ENCODE measurements at places on chromosomes 5 and 9.

GRCh38 chr5:6899221-6899620 lies 186.0 kb downstream of the TENT4A start:
- no peak for DNase-seq

DNA sequence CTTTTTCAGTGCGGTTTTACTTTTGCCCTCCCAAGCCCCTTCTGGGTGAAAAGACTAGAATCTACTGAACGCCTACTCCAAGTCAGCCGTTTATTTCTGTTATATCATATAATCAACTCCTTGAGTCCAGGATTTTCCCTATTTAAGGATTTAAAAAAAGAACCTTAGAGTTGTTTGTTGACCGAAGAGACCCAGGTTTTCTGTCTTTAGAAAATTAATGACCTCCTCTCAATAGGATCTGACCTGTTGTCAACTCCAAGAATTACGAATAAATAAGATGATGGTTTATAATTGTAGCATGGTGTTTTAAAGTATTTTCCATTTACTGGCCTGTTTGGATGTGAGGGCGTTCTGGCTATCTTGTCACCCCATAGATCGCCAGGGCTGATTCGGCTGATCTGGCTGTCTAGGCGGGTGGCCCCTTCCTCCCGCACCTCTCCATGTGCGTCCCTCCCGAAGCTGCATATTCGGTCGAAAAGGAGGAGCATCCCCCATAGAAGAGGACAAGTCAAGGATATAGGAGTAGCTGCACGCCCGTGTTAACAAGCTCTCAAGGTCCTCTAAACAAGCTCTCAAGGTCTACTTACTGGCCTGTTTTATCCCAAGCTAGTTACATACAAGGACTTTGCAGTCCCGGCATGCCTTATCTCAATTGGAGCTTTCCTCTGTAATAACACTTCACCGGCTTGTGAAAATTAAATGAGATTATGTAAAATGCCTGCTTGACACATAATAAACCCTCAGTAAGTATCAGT lies 1.1 kb upstream of the UBAP2 start:
- no peak for DNase-seq

DNA sequence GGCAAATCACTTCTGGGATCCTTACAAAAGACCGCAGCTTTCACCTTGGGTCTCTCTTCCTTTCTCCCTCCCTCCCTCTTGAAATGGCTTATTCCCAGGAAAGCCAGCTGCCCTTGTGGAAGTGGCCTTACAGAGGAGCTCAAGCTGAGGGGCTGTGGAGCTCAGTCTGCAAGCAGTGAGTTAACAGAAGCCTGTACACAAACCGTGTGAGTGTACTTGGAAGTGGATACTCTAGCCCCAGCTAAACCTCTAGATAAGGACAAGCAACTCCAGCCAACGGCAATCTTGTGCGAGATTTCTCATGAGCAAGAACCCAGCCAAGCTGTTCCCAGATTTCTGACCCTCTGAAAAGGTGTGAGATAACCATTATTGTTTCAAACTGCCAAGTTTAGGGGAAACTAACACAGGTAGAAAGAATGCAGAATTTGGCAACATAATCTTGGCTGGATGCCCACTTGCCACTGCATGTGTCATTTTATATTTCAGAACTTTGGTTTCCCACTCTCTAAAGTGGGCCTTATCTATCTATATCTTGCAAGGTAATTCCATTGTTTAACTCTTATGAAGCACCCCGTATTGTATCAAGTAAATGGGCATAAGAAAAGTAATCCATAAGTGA lies 85.6 kb downstream of the CDH18 start:
- DNase-seq = no peak

DNA sequence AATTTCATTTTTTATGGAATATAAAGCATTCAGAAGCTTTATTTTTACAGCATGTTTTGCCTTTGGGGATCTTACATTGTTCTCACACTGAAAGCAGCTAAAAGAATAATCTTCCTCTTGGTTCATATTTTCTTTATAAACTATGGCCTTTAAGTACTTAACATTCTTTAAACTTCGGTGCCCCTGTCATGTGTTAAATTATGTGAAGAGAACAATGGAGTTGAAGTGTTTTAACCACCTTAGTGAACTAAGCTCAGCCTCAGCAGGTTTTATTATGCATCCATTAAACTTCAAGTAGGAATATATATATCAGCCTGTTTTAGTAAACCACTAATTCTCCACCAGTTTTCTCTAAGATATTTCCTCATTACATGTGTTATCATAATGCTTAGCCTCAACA lies 371.4 kb upstream of the CDH18 start:
- DNase-seq = no peak

DNA sequence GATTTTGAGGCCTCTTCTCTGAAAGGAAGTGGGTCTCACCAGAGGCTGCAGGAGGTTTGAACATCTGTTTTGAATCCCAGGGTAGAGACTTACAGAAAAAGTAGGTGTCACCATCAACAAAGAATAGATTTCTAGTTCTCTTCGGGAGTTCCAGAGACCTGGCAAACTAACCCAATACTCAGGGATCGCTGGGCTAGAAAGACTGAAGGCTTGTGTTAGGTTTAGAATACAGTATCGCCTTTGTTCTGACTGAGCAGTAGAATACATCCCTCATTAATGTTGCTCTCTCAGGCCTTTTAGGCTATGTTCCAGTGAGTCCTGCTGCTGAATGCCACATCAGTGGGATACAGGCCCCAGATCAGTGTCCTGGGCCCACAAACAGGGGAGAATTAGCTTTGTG lies 27.2 kb downstream of the RUSC2 start:
- no peak for DNase-seq

- no peak for DNase-seq
Measured at GRCh38 chr5:4845221-4845620, 294.9 kb upstream of the ADAMTS16 start.

- DNase-seq = no peak
Measured at GRCh38 chr9:86512929-86513328, 158.7 kb upstream of the TUT7 start.

- DNase-seq = no peak
Measured at GRCh38 chr5:40258222-40258621, 421.5 kb upstream of the PTGER4 start.

DNA sequence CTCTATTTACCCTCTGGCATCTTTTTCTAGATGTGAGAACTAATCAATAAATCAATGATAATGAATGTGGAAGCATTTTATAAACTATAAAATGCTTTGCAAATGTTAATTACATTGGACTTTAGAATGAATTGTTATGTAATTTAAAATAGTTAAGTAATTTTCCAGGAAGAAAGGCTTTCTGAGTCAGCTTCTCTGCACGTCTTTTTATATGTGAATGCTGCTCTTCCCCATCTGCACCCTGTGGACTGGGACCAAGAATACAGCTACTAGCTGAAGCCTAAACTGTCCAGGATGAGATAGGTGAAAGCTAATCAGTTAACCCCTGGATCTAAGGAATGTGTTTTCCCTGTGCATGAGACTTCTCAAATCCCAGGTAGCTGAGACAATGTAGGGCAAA lies 292.9 kb downstream of the NR3C1 start:
- DNase-seq = no peak

DNA sequence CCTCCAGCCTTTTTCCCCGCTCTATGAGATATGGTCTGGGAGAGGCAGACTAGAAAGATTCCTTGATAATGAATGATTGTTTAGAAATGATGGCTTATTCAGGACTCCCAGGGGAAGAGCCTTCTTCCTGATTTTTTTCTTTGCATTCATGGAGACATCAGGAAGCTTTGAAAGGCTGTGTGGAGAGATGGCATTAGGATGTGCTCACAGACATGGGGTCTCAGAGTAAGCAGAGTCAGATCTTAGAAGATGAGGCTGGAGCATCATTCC lies 37.1 kb downstream of the PPARGC1B start:
- no peak for DNase-seq

DNA sequence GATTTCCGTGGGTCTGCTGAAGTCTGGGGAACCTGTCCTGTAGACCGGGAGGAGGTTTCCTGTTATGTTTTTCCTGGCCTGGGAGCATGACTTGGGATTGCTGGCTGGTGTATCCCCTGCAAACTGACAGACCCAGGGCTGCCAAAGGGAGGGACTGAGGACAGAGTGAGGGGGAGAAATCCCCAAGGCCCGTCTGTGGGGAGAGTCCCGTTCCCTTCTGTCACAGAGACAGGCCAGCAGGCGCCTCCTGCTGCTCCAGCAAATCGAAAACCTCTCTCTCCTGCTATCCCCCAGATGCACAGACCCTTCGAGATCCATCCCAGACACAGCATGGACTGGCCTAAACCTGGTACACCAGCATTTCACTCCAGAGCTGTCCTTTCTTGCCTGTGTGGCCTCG lies 56.2 kb upstream of the ALDH1B1 start:
- DNase-seq = no peak

DNA sequence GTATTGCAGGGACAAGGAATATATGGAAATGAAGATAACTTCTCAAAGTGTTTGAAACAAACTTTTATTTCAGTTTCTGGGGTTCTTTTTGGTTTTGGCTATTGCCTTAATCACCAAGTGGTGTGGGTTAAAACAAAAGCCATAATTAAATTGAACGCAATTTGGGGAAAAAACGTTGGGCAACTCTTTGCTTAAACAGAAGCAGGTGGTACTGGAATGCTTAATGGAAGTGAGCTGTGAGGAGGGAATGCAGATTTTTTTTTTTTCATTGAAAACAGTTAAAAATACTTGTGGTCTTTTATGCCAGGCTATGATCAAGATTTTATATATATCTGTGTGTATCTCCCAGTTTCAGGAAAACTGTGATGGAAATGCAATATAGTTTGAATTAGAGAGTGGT lies 195.7 kb upstream of the TUT7 start:
- DNase-seq = no peak

GRCh38 chr9:79637177-79637925 lies 65.6 kb downstream of the TLE4 start:
- no peak for DNase-seq

GRCh38 chr5:135447298-135447929 lies at the start of gene DCANP1:
Gene DCANP1, minus strand, starts transcription at chr5:135447348. Its CDS starts 240 bp downstream, at chr5:135447108.
- DNase-seq = no peak

GRCh38 chr5:136205061-136205702 lies 12.2 kb upstream of the SMIM32 start:
- no peak for DNase-seq

DNA sequence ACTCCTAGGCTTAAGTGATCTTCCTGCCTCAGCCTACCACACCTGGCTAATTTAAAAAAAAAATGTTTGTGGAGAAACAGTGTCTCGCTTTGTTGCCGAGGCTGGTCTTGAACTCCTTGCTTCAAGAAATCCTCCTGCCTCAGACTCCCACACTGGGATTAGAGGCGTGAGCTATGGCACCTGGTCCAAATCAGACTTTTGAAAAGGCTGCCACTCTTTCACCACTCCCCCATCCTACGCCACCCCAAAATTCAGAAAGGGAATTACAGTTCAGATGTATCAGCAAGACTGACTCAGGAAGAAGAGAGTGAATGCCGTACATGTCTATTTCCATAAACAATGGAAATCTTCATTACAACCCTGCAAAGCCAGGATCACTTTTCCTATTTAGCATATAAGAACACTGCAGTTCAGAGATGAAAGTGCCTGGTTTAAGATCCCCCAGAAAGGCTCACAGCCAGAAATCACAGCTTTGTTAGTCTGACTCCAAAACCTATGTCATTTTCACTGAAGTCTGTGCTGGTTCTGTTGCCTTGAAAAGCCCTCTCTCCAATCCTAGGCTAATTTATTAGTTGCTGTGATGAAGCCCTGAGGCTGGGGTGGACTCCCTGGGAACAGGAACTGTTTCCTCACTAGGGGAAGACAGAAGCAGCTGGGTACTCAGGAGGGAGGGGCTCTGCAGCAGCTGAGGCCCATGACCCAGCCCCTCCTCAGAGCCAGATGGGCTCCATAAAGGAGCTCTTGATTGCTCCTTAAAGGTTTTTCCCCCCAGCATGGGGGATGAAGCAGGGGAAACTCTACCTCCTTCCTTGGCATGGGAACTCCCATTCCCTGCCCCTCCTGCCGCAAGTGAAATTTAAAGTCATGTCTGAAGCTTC lies 3.1 kb downstream of the FBLL1 start:
- DNase-seq = no peak

DNA sequence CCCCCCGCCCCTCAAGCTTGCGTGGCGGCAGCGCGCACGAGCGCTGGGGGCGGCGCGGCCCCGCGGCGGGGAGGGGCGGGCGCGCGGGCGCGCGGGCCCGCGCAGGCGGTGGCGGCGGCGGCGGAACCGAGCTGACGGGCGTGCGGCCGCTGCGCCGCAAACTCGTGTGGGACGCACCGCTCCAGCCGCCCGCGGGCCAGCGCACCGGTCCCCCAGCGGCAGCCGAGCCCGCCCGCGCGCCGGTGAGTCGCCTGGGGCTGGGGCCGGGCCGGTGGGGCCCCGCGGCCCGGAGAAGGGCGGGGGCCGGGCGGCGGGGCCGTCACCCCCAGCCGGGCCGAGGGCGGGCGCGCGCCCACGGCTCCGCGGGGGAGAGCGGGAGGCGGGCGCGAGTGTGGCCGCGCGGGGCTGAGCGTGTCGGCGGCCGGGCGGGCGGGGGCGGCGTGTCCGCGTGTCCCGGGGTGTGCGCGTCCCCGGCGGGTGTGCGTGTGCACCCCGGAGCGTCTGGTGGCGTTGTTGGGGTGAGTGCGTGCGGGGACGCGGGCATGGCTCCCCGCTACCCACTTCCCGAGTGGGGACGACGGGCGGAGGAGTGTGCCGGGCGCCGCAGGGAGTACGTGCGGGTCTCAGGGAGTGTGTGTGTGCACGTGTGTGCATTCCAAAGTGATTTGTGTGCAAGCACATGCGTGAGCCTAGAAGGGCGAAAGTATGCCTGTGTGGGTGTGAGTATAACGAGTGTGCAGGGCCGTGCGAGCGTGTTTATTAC lies at the start of gene NEK6:
TSS of gene NEK6 (plus strand) at position 106 of the 763 bp plus-strand sequence. CDS start 44,016 bp downstream, outside the sequence.
- peak; percentile 56 for DNase-seq

GRCh38 chr5:150606476-150606875 lies 34.0 kb upstream of the SYNPO start:
- DNase-seq = no peak

DNA sequence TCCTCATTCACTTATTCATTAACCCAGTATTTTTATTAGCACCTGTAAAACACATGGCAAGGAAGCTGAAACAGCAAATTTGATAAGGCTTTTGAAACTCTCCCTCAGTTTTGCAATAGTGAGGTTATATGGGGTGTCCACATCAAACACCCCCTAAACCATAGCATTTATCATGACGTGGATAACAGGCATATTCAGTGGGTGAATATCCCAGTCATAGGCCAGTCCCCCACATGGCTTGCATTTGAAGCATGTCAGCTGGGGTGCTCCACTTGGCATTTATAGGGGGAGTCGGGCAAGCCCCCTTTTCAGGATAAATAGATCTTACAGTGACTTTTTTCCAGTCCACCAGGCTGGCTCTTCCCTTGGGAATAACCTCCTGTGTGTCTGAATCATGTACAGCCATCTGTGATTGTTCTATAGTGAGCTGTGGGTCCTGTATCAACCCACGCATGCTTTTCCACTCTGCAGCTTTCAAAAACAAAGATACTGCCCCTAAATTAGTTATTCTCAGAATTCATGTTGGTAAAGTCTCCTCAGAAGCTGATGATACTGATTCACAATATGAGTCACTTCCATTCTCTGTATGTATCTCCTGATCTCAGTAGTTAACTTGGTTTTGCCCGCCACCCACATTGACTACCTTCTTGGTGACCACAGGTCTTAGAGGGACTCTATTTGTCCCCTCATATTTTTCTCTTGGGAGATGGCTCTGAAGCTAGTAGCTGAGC lies 84.4 kb upstream of the SPIN1 start:
- DNase-seq = no peak

- DNase-seq = no peak
Measured at GRCh38 chr5:141781910-141782309, 96.3 kb downstream of the PCDH1 start.

Measured in activated B cell treated with CpG ODN at 0.5 μM for 24 hours (primary cell).